ENCODE measurements at places on chromosomes 2 and 18.

GRCh38 chr2:182587831-182588230 is 128.2 kb upstream of the DNAJC10 start:
- peak; percentile 66 for DNase-seq

DNA sequence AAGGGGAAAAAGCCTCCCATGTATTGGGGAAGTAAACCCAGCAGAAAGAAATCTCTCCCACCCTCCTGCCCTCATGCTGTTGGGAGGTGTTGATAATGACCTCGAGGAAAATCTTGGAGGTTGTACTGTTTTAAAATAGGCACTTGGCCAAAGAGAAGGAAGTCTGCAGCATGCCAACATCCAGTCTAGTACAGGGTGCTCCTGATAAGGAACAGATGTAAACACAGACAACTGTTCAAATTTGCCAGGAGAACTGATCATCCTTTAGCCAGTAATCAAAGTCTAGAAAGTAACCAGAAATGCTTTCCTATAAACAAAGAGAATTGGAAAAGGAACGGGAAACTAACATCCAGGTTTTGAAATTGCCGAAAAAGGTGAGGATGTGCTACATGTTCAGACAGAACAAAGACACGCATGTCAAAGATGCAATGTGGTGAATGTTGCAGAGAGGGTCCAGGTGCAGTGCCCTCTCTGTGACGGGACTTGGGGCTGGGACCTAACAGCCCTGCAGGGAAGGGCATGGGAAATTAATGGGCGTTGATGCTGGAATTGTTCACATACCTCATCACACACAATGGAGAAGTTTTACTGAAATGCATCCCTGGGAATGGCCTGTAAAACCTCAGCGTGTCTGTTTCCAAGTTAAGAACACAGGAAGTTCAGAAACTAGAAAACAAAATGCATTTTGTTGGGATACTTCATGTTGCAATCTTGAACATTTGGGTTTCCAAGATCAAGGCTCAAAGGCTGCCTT is 125.7 kb upstream of the RND3 start:
- peak; percentile 42 for DNase-seq

DNA sequence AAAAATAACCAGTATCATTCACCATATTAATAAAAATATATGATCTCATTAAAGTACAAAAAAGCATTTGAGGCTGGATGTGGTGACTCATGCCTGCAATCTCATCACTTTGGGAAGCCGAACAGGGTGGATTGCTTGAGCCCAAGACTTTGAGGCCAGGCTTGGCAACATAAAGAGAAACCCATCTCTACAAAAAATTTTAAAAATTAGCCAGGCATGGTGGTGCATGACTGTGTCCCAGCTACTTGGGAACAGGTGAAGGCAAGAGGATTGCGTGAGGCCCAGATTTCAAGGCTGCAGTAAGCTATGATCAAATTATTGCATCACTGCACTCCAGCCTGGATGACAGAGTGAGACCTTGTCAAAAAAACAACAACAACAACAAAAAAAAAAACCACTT is 75.9 kb downstream of the RAD51AP2 start:
- peak; percentile 23 for DNase-seq

GRCh38 chr2:74385396-74385795 is 5.3 kb upstream of the DCTN1 start:
- no peak for DNase-seq

- DNase-seq: no peak
These were observed 101.3 kb upstream of the ST3GAL5 start for GRCh38 chr2:85990084-85990483.

DNA sequence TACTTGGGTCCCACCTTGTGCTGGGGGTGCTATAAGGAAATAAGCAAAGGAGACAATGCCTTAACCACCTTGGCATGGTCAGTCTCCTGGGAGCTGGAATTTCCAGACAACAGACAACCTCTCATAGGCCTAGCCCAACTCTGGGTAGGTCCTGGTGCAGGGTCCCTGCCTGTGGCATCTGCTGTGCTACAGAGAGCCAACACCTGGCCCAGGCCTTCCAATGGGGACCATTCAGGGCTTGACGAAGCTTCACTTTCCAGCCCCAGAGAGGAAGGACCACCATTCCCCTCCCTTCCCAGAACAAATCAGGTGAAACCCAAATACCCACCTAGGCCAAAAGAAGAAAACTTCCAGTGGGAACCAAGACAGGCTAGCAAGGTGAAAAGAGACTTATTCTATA is 82.8 kb downstream of the SMAD7 start:
- DNase-seq: no peak

DNA sequence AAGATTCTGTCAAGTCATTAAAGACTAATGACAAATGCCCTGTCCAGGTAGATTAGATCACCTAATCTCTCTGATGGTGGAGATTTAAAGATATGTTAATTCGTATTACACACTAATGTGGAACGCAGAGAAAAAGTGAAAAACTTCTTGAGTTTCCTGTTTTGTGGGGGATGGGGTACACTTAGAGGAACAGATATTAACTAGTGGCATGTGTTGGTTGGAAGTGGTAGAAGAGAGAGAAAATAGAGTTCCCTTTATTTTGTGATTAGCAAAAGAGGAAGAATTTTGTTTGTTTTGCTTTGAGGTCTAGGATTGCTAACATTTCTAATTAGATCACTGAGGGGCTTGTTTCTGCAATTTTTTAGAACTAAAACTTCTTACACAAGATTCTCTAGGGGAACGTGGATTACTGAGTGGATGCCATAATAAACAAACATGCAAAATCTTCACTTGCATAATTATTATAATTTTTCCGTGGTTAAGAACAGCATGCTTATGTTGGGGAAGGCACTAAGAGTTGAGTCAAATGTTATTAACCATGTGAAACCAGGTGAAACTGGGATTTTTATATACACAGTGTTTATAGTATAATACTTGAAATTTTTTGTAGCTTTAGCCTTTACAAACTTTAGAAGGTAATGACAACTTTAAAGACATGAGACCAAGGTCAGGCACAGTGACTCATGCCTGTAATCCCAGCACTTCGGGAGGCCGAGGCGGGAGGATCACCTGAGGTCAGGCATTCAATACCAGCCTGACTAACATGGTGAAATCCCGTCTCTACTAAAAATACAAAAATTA is 97.4 kb upstream of the STK17B start:
- peak; percentile 81 for DNase-seq

DNA sequence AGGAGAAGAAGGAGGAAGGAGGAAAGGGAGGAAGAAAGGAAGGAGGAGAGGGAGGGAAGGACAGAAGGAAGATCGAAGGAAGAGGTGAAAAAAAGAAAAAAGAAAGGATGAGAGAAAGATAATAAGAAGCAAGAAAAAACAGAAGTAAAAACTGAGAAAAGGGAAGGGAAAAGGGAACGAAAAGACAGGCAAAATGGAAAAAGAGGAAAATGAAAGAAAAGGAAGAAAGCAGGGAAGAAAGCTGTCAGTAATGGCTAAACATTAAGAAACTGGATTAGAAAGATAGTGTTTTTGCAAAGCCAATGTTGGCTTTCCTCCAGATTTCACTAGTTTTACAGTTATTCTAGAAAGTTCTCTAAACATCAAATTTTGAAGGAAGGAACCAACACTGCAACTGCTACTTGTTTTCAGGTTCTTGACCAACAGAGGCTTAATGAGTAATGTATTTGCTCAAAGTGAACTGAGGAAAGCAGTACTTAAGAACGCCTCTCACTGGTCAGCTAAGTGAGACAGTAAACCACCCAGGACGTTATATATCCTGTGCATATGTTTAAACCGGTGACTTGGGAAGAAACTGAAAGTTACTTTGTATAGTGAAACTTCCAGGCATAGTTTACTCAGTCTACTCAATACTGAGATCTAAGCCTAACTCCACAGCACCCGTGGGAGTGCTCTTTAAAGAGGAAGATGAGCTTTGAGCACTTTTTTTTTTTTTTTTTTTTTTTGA is 286.2 kb upstream of the TRIB2 start:
- DNase-seq: no peak

- DNase-seq: no peak
These were observed 1072.4 kb upstream of the ZEB2 start for GRCh38 chr2:145592361-145592760.

DNA sequence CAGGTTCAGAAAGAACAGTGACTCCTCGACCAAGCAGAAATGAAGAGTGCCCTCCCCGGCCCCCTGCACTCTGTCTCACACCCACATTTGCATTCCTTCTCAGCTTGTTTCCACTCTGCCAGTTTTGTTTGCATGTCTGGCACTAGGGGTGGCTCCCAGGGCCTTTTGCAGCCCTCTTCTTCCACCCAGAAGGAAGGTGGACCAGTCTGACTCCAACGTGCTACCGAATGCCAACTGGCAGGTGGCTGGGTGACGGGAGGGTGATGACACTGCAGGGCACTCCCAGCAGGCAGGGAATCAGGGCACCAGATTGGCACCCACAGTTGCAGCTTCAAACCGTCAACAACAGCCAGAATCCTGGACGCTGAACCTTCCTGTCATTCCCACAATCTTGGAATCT is 371.1 kb downstream of the TXNL1 start:
- DNase-seq: no peak

DNA sequence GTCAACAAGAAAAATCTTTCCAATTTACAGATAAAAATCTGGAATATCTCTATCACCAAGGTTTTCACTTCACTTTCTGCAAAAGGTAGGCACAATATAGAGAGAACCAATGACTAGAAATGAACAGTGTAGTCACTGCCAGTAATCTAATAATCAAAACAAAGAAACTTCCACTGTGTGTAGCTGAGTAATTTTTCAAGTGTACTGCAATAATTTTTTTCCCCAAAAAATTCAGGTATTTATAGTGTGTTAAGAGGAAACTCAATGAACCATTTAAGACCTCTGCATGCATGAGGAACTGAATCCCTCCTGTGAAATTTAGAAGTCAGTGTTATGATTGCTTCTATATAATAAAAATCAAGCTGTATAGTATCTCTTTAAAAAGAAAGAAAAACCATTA is 121.8 kb downstream of the MEMO1 start:
- DNase-seq: peak; percentile 30

DNA sequence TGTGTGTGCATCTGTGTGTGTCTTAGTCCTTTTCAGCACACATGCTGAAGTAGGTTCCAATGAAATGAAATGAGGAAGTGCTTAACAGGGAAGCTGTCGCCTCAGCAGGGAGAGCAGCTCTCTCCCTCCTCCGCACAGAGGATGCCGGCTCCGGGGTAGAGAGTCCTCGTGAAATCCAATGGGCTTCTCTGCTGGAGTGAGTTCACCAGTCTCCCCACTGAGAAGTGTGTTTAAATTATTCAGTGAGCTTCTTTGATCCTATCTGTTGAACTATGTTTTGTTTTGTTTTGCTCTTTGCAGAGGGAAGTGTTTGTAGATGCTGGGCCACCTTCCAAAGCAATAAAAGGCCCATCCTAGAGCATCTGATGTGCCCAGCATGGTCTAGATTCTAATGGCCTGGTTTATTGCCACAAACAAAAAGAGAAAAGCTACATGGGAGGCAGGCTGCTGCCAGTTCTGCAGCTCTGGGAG is 6.7 kb downstream of the PPP1R7 start:
- no peak for DNase-seq

GRCh38 chr18:59620381-59620780 is 76.8 kb downstream of the CCBE1 start:
- DNase-seq: no peak

- no peak for DNase-seq
These were observed 109.7 kb downstream of the DOCK10 start for GRCh38 chr2:224932522-224932921.

DNA sequence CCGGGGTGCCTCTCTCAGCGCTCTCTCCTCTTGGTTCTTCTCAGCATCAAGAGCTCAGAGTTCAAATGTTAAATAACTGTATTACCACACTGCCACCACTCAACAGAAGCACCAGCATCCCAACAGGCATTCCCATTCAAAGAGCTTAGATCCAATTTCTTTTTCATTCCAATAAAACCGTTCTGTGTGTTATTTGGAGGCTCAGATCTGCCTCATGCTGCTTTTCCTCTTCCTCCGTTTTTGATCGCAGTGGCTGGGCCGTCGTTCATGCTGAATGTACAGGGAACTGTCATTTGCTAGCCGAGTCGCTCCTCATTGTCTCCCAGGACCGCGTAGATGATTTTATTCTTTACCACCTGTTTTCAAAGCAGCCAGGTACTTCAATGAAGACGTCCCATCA is 798.9 kb upstream of the SALL3 start:
- DNase-seq: no peak

GRCh38 chr18:31610286-31611205 is 18.9 kb downstream of the TTR start:
- DNase-seq: no peak

DNA sequence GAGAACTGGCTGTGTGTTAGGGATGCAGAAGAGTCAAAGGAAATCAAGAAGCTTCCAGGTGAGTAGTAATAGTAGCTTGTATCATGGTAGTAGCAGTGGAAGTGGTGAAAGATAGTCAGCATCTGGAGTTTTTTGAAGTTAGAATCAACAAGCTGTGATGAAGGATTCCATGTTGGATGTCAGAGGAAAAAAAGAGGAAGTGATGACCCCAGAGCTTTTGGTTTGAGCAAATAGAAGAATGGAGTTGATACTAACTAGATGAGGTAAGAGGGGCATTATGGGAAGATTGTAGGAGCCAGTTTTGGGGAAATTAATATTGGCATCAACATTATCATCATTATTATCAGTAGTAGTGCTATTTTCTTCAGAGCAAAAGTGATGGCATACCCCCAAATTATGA is 542.2 kb downstream of the XIRP2 start:
- no peak for DNase-seq

DNA sequence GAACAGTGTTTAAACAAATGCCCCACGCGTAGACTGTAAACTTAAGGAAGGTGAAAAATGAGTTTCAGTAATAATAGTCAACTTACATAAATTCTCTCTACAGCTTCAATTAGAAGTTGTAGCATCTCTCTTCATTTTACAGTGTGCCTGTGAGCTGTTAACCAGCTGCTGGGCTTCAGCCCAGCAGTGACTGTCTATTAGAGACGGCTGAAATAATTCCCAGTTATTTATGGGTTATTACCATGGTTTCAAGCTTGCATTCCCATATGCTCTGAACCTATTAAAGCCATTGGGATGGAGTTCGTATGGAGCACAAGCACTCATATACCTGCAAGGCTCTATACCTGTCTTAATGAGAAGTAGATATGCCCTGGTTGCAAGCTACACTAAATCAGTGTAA is 501.1 kb downstream of the CNTNAP5 start:
- no peak for DNase-seq

- DNase-seq: no peak
These were observed 3.4 kb upstream of the PDCD1 start for GRCh38 chr2:241862093-241862492.

DNA sequence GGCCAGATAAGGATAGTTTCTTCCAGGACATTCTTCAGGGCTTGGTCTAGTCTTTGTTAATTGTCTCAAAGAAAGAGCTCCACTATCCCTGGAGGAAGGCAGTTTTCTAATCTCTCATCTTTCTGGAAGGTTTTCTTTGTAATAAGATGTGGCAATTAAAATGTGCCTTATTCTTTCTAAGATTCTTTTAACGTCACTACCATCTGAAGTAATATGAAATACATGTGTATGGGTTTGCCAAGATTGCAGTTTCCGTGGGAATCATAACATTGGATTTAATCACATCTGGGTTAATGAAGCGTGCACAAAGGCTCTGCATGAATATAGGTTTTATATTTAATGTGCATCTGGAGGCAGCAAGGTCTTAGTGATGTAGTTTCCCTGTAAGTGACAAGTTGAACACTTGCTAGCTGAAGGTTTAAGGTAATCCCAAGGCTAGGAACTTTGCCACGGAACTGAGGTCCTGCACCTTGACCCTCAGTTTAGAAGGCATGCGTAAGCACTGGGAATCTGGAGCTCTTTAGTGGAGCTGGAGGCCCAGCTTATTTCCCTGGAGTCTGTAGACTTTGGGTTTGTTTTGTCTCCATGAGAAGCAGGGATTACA is 25.7 kb downstream of the DIS3L2 start:
- peak; percentile 38 for DNase-seq

GRCh38 chr2:227865291-227865690 is 6.1 kb upstream of the DAW1 start:
- DNase-seq: no peak

- DNase-seq: no peak
These were observed 99.6 kb upstream of the MCFD2 start for GRCh38 chr2:47015206-47015605.
